Activated CD8-positive, alpha-beta memory T cell treated with anti-CD3 and anti-CD28 coated beads, Interleukin-2, amount 10 ng/mL, durations not matched to agents 7 days and 5 days (primary cell): ENCODE measurements at places on chromosomes 12 and 14. TPM values are rescaled to one million over a fixed set of nuclear protein-coding genes. Genes with fewer than 3 reads are reported as not detected.

GRCh38 chr12:42442311-42442759, 116.4 kb downstream of the PPHLN1 start:
- DNase-seq: no peak

DNA sequence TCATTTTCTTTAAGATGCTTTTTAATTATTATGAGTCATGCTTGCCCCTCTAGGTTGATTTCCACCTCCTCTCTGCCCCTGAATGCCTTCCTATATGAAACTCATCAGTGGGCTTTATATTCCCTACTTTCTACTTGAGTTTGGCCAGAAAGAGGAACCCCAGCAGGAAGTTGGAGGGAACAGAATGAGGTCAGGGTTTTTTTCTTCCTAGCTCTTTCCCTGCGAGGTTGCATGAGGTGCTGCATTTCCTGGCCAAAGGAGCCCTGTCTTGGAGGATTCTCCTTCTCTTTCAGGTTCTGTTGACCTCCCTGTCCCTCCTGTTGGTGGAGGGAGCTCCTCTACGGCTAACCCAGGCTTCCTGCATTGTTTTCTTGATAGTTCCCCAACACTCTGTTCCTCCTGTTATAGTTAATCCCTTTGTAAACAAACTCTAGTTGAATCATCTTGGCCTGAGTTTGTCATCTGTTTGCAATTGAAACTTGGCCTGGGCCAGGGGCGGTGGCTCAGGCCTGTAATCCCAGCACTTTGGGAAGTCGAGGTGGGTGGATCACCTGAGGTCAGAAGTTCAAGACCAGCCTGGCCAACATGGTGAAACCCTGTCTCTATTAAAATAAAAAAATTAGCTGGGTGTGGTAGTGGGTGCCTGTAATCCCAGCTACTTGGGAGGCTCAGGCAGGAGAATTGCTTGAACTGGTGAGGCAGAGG, 15.3 kb upstream of the SPIC start:
- no peak for DNase-seq

WIF1 gene
- not detected for total RNA-seq

GPR84 gene
- 0.32 TPM for total RNA-seq

TSPAN9 gene
- not detected for total RNA-seq

EEA1 gene
- 14.7 TPM for total RNA-seq
